ENCODE measurements at places on chromosomes 4 and X.

DNA sequence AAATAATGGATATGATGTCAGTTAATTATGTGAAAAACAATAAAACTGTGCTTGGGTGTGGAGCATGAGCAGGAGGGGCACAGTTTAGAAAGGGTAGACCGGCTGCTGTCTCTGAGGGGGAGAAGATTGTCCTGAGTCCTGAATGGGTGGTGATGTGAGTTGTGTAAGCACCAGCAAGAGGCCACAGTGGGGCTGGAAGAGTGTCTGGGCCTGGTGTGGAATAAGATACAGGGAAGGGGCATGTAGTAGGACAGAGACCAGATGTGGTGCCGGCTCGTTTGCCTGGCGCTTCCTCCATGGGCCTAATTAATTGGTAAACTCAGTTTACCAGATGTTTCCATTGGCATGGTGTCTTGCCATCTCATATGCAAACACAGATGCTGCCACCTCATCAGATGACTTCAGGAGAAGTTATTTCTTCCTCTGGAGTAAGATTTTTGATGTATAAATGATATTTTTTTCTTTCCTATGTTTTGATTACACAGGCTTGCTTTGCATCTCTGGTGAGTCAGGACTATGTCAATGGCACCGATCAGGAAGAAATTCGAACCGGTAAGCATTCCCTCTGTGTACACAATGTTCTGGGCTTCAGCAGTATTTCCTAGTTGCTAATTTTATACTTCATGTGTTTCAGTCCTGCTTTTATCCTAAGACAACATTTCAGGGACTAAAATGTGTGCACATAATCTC lies 5.1 kb downstream of the MED28 start:
- DNase-seq, result no peak

DNA sequence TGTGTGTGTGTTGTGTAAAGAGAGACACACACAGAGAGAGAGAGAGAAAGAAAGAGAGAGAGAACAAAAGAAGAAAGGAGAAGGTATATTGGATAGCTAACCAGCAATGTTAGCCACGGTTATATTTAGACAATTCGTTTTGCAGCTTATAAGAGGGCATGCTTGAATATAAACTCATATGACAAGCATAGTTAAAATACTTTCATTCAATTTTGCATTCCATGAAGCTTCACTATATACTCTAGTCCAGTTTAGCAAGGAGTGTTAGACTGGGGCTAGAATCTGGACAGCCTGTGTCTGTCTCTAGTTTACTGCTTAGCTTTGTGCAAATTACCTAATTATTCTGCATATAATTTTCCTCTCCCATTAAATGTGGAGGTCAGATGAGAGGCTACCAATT lies 525.9 kb upstream of the ZFP42 start:
- no peak for DNase-seq

DNA sequence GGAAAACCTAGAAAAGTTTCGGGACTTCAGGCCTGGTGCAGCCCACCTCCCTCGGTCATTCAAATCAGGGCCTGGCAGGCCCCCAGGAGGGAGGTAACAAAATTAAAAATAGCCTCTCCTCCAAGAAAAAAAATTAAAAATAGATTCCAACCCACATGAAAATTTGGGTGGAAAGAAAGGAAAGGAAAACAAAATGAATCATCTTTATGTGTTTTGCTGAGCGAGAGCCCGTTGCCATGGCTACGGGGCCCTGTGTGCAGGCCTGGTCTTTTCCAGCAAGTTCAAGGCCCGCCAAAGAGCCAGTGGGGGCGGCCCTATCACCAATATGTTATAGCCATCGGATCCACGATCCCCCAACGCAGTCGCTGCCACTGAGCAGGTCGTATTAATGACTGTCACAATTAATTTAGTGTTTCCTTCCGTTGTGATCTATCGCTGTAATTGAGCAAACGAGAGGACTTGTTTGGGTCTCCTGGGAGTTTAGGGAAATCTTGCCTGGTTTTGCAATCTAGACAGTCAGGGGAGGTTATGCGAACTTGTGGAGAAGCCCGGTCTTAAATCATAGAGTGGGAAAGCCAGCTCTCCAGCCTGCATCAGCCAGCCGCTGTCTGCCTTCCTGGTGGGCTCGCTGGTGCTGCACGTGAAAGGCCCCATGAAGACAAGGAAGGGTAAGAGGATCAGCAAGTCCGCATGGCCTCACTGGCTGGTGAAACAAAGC lies 452.4 kb downstream of the BCOR start:
- DNase-seq, result peak; percentile 76

DNA sequence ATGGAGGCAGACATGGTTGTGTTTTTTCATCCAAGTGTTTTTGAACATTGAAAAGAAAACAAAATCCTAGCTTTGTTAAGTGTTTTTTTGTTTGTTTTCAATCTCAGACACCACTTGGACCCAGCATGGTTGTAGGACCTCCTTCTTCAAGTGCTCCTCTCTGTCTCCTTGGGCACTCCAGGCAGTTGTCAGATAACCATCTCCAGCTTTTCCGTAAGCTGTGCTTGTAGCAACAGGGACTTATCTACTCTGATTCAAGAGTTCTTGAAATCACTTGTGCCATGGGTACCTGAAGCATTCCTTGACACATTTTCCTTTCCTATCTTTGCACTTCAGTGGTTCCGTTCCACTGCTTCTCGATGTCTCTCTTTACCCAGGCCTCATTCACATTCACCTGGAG lies 334.9 kb upstream of the DDX53 start:
- no peak for DNase-seq

DNA sequence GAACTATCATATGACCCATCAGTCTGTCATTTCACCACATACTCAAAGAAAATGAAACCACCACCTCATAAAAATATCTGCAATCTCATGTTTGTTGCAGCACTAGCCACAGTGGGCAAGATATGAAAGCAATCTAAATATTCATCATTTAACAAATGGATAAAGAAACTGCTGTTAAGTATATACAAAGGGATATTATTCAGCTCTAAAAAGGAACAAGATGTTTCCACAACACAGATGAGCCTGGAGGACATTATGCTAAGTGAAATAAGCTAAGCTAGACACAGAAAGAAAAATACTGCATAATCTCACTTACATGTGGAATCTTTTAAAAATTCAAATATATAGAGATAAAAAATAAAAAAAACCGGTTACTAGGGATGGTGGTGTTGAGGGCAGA lies 108.2 kb upstream of the BRWD3 start:
- no peak for DNase-seq

- DNase-seq, result no peak
Measured at GRCh38 chr4:130146773-130147172, 1050.8 kb downstream of the C4orf33 start.

DNA sequence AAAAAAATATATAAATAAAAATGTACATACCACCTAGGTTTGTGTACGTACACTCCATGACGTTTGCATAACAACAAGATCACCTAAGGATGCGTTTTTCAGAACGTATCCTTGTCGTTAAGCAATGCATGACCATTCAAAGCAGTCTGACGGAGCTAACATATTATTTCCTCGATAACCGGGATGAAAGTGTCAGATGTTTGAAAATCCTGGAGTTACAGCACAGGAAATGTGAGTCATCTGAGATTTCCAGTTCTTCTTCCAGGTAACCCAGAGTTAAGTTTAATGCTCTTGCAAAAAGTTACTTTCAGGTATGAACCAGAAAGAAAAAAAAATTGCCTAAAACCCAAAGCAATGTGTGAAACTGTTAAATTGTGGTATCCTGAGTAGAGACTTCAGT lies 107.9 kb downstream of the LDB2 start:
- DNase-seq, result no peak

DNA sequence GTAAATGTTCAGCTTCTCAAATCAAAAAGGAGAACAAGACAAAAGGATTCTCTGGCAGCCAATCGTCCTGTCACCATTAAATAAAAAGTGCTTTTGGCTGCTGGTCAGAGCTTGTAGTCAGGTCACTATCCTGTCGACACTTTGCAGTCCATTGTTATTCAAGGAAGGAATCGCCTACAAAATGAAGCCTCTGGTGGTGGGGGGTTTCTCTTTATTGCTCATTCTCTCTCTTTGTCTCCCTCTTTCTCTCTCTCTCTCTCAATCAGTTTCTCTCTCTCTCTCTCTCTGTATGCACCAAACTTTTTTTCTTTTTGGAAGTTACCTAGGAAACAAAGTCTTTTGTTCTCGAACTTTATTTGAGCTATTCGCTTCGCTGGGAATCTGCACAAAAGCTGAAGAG lies 17.6 kb upstream of the SCML1 start:
- DNase-seq, result no peak

DNA sequence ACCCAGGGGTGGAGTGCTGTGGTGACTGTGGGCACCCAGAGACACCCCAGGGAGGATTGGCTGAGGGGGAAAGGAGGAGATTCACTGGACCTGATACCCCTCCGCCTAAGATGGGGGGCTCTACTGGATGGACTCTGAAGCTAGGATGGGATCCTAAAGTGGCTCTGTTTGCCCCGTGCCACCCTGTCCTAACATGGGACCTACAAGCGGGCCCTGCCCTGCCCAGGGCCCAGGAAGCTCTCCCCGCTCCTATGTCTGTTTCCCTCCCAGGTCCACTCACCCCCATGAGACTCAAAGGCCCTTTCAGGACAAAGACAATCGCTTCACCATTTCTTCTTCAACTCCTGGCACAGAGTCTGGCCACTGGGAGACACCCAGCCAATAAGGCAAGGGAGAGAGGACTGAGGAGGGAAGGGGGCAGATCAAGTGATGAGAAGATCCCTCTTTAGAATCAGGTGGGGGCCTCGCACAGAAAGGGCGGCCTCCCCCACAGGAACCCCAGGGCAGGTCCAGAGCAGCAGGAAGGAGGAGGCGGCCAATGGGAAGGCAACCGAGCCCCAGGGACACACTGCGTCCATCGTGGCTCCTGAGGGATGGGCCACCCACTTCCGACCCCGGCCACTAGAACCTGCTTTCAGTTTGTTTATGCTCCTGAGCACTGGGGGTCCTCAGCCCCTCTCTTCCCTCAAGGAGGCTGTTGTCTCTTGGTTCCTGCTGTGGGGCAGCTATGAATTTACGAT lies 155.4 kb downstream of the AFAP1 start:
- no peak for DNase-seq

DNA sequence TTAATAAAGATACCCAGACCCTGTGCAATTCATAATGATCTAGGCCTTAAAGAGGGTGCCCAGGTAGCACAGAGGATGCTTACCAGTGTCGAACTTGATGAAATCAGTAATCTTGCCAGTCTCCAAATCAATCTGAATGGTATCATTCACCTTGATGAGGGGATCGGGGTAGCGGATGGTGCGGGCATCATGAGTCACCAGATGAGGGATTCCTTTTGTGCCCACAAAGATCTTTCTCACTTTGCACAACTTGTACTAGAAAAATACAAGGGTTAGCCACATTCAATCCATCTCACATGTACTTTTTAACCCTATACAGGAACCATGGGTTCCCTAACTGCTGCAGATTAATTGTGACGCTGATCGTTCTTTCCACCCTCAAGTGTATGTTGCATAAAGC lies 3.3 kb downstream of the RPS4X start:
- no peak for DNase-seq

GRCh38 chr4:64174247-64174882 lies 234.9 kb downstream of the TECRL start:
- no peak for DNase-seq

DNA sequence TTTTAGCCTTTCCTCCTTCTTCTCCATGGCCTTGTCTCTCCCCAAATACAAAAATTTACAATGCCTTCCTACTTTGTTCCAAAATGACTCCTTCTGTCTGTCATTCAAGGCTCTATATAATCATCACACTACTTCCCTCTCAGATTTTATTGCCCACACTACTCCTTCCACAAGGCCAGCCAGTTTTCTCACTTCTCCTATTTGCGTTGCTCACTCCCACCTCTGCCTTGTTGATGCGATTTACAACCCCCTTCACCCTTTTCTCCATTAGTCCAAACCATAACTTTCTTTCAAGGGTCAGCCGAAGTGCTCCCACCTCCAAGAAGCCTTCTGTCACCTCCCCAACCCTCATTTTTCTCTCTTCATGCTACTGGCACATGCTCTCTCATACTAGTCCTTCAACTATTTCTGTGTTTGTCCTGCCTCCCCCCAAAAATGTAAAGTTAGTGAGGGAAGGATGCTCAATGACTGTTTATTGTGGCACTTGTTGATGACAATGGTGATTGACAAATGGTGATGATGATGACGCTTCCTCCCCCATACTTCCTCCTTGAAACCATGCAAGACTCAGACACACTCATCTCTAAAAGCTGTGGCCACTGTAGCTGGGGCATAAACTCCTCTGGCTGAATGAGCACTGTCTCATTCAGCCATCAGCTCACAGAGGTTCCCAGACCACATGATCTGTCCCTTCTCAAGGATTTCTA lies 2.7 kb upstream of the XKRX start:
- DNase-seq, result no peak

DNA sequence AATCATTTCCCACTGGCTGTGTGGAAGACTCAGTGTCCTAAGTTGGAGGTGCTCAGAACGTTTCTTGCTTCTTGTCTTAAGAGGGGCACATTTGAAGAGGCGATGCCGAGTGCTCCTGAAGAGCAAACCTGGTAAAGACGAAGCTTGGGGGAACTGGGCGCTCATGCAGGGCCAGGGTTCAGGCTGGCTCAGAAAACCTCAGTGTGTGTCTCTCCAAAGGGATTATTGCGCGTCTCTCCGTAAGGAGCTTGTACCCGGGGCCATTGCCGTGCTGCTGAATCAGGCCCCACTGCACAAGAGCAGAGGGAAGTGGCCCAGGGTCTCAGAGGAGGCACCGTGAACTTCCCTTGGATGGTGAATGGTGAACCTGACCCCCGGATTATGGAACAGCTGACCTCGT lies 44.4 kb downstream of the PSAPL1 start:
- DNase-seq, result no peak

GRCh38 chrX:18702362-18703195 lies 4.9 kb upstream of the PPEF1 start:
- DNase-seq, result no peak

DNA sequence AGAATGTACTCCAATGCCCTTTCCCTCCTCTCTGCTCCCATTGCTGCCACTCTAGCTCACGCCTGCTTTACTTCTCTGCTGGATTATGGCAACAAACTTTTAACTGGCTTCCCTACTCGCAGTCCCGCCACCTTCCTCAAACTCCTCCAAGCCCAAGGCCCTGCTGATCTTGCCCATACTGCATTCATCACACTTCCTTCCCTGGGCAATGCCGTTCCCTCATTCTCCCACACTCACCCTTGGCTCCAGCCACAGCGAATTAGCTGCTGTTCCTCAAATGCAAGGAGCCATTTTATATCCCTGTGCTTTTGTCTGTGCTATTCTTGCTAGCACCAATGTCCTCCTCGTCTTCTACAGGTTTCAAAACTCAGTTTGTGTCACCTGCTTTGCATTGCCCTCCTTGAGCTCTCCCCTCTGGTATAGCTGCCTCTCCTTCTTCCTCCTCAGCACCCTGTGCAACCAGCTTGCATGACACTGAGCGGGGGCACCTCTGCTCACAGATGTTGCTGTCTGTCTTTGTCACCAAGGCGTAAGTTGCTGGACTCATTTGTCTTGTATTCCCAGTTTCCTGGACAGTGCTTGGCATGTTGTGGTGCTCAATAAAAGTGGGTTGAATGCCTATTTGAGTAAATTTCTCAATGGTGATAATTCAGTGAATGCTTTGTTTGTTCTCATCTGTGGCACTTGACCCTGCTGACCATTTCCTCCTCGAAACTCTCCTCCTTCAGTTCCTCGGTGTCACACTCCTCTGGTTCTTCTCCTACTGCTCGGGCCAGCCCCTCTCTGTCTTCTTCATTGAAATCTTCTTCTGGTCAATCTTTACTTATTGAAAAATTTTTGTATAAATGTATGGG lies 22.4 kb upstream of the MGST2 start:
- no peak for DNase-seq

GRCh38 chrX:4663085-4663484 lies 949.6 kb upstream of the PRKX start:
- DNase-seq, result no peak

All from left cardiac atrium (tissue), 4 donors.